DMS79 (cell line): ENCODE measurements at places on chromosomes 4 and X.

DNA sequence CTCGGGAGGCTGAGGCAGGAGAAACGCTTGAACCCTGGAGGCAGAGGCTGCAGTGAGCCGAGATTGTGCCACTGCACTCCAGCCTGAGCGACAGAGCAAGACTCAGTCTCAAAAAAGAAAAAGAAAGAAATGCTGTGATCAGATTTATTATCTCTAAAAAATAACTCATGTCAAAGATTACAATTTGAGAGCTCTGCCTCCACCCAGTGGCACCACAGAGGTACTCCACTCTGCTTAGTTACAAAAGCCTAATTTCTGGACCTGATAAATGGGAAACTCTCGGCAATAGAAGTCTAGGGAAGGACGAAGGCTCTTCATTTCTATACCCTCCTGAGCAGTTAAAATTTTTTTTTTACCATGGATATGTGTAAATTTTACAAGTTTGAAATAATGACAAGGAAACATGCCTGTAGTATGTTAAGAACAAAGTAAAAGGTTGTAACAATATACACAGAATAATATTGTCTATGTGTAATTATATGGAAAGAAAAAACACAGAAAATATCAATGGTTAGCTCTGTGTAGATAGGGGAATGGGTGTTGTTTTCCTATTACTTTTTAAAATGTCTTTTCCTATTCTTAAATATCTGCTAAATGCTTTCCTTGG lies 149.8 kb downstream of the STIM2 start:
- peak; percentile 2 for DNase-seq

GRCh38 chrX:15438332-15438731 lies 54.1 kb upstream of the VEGFD start:
- DNase-seq = no peak

DNA sequence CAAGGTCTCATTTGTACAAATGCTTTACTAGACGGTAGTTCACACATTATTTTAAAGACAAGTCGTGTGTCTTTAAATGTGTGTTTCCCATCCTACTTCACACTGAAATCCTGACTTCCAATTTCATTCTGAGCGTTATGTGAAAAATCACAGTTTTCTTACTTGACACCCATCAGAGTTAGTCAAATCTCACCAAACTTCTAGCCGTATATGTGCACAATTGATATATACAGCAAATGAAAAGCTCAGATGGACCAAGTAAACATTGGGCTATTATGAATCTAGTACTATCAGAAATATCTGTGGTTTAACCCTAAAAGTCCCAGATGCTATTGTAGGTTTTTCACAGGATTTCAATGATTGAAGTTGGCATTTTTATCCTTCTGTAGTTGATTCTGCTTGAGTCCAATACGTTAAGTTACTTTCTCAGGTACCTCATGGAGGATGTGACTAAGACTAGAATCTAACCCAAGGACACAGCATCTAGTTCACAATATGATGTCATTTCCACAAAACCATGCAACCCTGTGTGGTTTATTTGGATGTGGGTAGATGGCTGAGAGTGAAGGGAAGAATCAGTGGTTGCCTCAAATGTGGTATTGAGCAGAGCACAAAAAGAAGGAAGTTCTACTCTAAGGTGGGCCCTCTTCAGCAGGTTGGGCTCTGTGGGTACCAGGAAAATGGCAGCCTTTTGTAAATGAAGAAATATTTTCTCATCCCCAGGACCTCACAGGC lies 22.1 kb upstream of the TRIM60 start:
- DNase-seq = no peak

DNA sequence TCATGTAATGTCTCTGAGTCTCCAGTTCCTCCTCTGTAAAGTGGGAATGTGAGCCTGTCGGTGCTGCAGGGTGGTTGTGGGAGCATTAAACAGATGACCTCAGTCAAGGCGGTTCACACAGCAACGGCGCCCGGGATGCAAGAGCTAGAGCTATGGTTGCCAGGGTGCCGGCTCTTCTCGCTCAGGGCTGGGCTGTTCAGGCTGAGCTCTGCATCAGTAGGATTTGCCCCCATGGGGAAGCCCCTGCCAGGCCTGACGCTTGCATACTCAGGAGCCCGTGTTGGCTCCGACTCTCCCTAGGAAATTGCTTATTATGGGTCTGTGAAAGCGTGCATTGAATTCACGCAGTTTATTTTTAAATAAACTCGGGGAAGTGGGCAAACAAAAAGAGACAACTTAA lies 67.3 kb downstream of the PSAPL1 start:
- no peak for DNase-seq

DNA sequence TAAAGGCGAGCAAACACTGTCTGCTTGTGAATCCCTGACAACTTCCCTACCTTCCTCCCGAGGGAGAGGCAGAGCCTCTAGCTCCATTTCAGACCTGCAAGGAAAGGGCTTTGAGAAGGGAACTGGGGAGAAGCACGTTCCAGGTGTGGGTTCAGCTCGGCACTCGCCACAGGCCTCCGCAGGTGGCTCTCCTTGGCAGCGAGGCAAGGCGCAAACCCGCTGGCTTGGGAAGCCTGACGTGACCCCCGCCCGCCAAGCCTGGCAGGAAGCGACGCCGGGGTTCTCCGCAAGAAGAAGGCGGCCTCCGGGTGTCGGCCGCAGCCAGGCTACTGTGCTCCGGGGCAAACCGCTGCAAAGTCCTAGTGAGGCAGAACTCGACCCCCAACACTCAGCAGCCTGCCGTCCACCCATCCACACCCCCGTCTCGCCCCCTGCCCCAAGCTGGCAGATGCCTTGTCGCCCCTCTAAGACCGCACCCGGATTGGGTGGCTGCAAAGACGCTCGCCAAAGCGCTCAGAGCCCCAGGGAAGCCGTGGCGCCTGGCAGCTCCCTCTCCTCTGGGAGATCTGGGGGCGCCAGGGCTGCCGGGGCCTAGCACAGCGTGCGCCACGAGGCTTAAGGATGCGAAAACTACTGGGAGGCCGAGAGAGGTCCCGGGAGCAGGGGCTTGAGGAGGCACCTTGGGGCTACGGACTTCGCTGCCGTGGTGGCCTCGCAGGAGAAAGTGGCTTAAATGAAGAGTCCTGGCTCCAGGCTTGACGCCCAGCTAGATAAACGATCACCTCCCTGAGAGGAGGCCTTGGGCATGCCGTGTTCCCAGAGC lies 21.8 kb downstream of the NKX3-2 start:
- DNase-seq = no peak

GRCh38 chr4:155604718-155605626 lies 61.7 kb upstream of the GUCY1A1 start:
- DNase-seq = no peak

DNA sequence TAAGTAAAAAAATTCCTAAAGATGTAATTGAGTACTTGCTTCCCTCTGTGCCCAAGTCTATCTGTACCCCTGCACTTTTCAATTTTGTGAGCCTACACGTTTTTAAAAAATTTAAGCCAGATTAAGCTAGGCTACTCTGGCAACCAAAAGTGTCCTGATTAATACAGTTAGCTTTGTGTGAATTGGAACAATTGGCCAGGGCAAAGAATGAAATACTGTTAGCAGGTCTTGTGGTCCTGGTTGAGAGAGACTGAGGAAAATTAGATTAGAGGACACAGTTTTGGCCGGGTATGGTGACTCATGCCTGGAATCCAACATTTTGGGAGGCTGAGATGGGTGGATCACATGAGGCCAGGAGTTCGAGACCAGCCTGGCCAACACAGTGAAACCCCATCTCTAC lies 293.3 kb downstream of the RAPGEF2 start:
- DNase-seq = no peak

- no peak for DNase-seq
These were observed 3.6 kb downstream of the APOO start for GRCh38 chrX:23904096-23904495.

- no peak for DNase-seq
These were observed 940.3 kb upstream of the ADGRL3 start for GRCh38 chr4:60259781-60260180.

GRCh38 chr4:56301181-56301996 lies 85.9 kb downstream of the AASDH start:
- DNase-seq = peak; percentile 29

DNA sequence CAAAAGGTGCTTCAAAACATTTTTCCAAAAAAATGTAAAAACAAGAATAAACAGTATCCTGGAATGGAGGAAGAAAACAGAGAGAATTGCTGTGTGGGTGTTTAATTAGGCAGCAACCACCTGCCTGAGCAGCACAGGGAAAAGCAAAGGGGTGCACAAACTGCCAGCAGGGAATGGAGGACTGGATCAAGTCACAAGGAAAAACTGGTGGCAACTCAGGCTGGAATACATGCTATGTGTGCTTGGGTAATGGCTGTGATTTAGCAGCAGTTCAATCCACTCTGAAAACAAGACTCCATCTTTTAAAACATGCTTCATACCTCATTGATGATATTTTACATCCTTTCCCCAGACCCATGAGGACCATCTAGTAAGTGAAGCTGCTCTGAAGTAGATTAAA lies 179.5 kb downstream of the HS6ST2 start:
- DNase-seq = no peak

DNA sequence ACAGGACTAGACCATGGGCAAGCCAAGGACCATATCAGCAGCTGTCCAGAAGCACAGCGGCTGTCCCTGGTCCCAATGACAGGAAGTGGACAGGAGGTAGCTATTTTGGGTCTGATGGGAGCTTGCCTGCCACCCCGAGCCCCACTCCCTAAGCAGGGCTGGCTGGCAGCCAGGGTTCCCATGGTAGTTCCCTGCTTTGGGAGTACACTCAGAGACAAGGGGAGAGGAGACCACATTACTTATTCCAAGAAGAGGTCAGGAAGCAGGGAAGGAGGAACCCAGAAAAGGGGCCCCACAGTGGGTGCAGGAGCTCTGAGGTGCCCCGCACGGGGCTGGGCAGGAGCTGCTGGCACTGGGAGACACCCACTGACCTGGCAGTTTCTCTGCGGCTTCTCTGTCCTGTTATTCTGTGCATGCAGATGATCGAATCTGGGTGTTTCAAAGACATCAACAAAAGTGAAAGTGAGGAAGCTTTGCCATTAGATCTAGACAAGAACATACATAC lies 36.3 kb downstream of the HTT-AS start:
- peak; percentile 7 for DNase-seq

DNA sequence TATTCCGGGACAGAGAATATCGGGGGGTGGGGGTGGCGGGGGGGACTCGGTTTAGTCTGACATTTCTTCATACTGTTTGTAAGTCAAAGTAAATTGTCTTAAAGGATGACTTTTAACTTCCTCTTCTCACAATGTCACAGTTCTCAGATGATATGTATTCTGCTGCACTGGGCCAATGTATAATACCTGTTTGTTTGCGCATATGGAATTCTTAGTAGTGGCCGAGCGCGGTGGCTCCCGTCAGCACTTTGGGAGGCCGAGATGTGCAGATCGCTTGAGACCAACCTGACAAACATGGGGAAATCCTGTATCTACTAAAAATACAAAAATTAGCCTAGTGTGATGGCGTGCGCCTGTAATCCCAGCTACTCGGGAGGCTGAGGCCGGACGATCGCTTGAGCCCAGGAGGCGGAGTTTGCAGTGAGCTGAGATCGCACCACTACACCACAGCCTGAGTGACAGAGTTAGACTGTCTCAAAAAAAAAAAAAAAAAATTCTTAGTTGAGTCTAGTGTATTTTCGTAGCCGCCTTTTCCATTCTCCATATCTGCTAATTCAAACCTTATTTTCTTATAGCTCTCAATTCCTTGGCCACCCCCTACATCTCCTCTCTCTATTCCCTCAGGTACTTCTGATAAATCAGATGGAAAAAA lies 851 bp downstream of the POLR2B start:
- no peak for DNase-seq

- no peak for DNase-seq
These were observed 2.9 kb upstream of the SEPSECS start for GRCh38 chr4:25163196-25163595.

GRCh38 chr4:153398713-153399112 lies 54.2 kb downstream of the MND1 start:
- no peak for DNase-seq

DNA sequence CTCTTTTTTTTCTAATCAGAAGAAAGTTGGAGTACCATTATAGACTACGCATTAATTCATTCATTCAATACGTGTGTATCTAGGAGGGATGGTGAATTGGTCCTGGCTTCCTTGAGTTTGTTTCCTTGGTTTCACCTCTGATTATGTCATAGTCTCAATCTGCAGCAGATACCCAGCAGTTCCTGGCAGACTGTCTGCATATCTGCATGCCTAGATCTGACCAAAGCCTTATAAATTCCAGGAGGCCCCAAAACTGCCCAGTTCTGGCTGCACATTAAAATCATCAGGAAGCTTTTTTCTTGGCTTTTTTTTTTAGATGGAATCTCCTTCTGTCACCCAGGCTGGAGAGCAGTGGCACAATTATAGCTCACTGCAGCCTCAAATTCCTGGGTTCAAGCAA lies 27.2 kb upstream of the SLC34A2 start:
- no peak for DNase-seq

GRCh38 chrX:115561605-115562479 lies 868 bp downstream of the PLS3 start:
- peak; percentile 75 for DNase-seq

- DNase-seq = no peak
These were observed 61.6 kb downstream of the PTCHD1 start for GRCh38 chrX:23396263-23396662.

DNA sequence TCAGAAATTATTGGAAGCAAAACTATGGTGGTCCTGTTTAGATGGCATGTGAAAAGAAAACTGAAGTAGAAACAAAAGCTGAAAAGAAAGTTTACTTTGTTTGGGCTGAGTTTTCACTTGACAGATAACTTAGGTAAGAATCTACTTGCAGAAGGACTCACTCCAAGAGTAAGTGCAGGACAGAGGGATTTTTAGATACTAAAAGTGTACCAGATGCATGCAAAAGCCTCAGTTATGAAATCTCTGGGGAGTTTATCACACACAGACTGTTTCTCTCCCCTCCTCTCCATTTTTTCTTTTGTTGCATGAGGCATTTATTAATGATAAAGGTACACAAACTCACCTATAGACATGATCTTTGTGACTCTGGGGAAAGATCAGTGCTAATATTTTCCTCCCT lies 127.5 kb upstream of the GIMD1 start:
- DNase-seq = no peak

GRCh38 chr4:176845636-176846035 lies 52.9 kb upstream of the VEGFC start:
- no peak for DNase-seq

DNA sequence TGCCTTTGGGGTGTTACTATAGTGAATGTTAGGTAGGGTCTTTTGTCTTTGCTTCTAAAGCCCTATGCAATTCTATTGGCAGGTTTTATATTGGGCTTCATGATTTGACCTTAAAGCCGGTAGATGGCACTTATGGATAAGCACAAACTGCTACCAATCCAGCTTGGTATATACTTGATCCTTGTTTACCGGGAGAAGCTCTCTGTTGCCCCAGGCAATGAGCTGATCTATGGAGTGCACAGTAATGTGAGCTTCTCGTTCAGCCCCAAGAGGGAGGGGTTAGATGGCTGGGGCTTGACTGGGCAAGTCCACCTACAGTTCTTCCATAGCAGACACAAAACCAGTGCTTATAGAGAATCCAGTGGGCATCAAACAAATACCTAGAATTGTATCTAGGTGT lies 287.2 kb upstream of the CT83 start:
- DNase-seq = no peak
